B cell (primary cell): ENCODE measurements at places on chromosomes 1 and 21. TPM values are rescaled to one million over a fixed set of nuclear protein-coding genes. Genes with fewer than 3 reads are reported as not detected.

Gene ILDR2
- 0.36 TPM in 1 of 2 replicates, not detected in the other for total RNA-seq

Gene TEDDM1
- total RNA-seq = not detected in 2 replicates

Gene A3GALT2
- not detected in 2 replicates for total RNA-seq

Gene SFN
- total RNA-seq = 0.34 and 0.46 TPM in 2 replicates

Gene SH3D21
- total RNA-seq = 1.8 and 2.6 TPM in 2 replicates

Gene RGS18
- total RNA-seq = not detected in 2 replicates

GRCh38 chr1:237041795-237042525 is at the start of gene RYR2:
TSS of gene RYR2 (plus strand) at chr1:237042184. CDS start at chr1:237042522, 338 bp downstream.
- no peak for DNase-seq
- no peaks in the 10 kb centered on the region for H3K4me1 ChIP-seq
- no peaks in the 10 kb centered on the region for H3K27me3 ChIP-seq
- H3K36me3 ChIP-seq = no peaks in the 10 kb centered on the region
- H3K4me3 ChIP-seq = no peak within 1 kb of the TSS
- no peak within 1 kb of the TSS for H3K27ac ChIP-seq

DNA sequence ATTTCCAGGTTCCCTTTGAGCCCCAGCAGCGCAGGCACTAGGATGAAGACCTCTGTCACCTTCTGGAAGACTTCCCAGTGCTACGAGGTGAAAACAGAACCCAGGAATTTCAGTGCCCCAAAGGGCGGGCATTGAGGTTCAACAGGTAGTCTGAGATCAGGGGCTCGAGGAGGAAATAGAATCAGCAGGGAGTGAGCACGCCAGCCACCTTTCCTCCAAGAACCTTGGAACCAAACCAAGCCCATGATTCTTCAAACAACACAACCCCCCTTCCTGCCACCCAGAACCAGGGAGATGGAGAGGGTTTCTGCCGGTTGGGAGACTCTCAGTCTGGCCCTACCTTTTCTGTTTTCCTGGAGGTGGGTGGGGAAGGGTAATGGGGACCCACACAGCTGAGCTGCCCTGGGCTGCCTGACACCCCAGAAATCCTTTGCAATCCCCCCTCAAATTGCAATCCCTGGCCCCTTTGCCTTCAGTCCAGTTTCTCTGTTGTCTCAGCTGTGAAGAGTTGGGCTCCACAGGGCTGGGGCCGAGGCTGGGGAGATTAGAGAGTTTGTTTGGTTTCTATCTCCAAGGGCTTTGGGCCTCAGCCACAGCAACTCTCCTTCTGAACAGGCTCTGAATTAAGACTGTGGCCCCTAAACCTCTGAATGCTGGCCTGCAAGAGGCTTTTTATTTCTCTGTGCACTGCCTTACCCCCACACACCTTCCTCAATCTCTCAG is 11.9 kb downstream of the SLC41A1 start:
- H3K4me3 ChIP-seq = no peak overlapping the region
- H3K36me3 ChIP-seq = no peaks in the 10 kb centered on the region
- peaks cover 14% of the 10 kb centered on the region for H3K4me1 ChIP-seq
- H3K27ac ChIP-seq = no peak overlapping the region

GRCh38 chr1:27668808-27669723 is 2.9 kb downstream of the IFI6 start:
- no peak overlapping the region for H3K27ac ChIP-seq
- H3K27me3 ChIP-seq = no peaks in the 10 kb centered on the region
- H3K36me3 ChIP-seq = peaks cover 1% of the 10 kb centered on the region
- H3K4me3 ChIP-seq = peak overlapping the region; percentile 28
- peaks cover 24% of the 10 kb centered on the region for H3K4me1 ChIP-seq
- peak; percentile 88 for DNase-seq

DNA sequence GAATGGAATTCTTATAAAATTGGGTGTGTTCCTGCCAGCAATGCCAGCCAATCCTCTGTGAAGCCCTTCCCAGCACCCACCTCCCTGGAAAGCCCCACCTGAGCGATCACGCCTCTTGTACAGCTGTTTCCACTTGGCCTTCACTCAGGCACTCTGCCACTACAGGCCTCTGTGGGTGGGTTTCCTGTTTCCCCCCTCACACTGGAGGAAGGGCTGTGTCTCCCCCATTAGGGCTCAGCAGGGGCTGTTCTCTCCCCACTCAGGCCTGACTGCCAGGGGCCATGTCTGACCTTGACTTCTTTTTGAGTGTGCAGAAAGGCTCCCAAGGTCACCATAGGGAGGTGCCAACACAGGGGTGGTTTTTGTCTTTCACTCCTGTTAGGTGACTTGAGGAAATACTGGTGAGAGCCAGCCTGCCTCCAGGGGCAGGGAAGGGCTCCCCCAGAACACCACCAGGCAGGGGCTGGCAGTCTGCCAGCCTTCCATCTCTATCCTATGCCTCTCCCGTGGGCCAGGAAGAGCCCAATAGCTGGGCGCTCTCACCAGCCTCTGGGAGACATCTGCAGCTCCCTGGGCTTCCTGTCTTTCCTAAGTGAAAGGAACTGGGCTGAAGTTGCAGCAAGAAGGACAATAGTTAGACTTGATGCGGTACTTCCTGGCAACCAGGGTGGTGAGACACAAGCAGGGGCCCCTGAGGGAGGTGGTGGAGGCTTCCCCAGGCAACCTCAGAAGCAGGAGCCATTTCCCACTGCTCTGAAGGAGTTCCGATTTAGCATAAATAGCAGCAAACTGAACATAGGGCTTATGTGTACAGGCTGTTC is 49.1 kb downstream of the ELK4 start:
- H3K36me3 ChIP-seq = no peaks in the 10 kb centered on the region
- H3K27me3 ChIP-seq = peaks cover 5% of the 10 kb centered on the region
- H3K4me1 ChIP-seq = peaks cover 49% of the 10 kb centered on the region
- no peak overlapping the region for H3K4me3 ChIP-seq
- H3K27ac ChIP-seq = no peak overlapping the region

DNA sequence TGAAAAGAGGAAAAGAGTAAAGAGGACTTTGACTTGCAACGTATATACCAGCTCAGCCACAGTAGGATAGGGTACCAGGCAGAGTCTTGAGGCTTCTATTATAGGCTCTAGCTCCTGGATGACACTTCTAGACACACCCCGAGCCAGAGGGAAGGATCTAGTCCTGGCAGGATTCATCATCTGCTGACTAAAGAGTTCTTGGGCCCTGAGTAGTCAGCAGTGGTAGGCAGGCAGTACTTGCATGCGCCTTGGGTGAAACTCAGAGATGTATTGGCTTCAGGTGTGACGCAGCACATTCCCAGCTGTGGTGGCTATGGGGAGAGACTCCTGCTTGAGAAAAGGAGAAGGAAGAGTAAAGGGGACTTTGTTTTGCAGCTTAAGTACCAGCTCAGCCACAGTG is 162.3 kb upstream of the APP start:
- no peak overlapping the region for H3K4me3 ChIP-seq
- H3K27ac ChIP-seq = no peak overlapping the region
- DNase-seq = no peak
- H3K27me3 ChIP-seq = no peaks in the 10 kb centered on the region
- H3K36me3 ChIP-seq = no peaks in the 10 kb centered on the region

GRCh38 chr1:107750364-107750959 is 214.5 kb downstream of the VAV3 start:
- no peak overlapping the region for H3K27ac ChIP-seq
- H3K36me3 ChIP-seq = peaks cover 51% of the 10 kb centered on the region
- no peaks in the 10 kb centered on the region for H3K27me3 ChIP-seq

GRCh38 chr1:153805042-153805745 is 30.0 kb downstream of the SLC27A3 start:
- peaks cover 22% of the 10 kb centered on the region for H3K4me1 ChIP-seq
- no peak overlapping the region for H3K4me3 ChIP-seq
- DNase-seq = peak; percentile 91
- H3K27me3 ChIP-seq = no peaks in the 10 kb centered on the region

DNA sequence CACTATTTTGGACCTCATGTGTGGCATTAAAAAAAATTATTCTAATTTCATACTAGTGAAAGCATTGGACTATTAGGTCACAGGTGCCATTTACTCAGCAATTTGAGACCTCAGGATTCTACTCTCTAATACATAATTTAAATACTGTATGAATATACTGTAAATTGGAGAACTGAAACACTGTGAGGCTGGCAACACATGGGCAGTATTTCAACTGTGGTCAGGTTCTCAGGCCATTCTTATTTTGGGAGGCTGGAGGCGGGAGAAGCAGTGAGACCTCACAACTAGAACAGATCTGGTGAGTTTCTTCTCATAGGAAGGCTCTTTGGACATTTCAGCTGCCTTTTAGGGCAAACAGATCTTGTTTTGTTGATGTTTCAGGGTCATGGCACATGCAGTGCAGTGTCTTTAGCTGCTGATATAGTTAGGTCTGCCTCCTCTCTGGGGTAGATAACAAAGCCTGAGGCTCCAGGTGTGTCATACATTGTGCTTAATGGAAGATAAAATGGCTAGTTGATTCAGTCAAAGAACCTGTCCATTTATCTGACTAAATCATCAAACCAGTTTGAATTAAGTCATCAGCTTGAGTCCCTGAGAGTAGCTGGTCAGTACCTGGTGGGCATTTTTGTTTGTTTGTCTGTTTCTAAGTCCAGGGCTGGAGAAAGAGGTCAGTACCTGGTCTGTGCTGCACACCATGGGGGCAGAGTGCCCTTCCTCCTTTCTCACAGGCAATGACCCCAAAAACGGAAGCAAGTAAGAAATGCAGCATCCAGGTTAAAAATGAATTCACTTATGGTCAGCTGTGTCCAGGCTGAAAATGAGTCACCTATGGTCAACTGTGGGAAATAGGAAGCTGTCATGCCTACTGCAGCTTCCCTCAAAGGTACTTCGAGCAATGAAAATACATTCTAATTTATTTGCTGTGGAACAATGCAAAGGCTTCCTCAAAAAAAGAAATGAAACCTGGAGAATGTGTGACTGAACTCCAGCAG is 216.2 kb downstream of the SDCCAG8 start:
- H3K27me3 ChIP-seq = no peaks in the 10 kb centered on the region
- H3K4me1 ChIP-seq = peaks cover 14% of the 10 kb centered on the region
- H3K4me3 ChIP-seq = no peak overlapping the region
- H3K36me3 ChIP-seq = no peaks in the 10 kb centered on the region

DNA sequence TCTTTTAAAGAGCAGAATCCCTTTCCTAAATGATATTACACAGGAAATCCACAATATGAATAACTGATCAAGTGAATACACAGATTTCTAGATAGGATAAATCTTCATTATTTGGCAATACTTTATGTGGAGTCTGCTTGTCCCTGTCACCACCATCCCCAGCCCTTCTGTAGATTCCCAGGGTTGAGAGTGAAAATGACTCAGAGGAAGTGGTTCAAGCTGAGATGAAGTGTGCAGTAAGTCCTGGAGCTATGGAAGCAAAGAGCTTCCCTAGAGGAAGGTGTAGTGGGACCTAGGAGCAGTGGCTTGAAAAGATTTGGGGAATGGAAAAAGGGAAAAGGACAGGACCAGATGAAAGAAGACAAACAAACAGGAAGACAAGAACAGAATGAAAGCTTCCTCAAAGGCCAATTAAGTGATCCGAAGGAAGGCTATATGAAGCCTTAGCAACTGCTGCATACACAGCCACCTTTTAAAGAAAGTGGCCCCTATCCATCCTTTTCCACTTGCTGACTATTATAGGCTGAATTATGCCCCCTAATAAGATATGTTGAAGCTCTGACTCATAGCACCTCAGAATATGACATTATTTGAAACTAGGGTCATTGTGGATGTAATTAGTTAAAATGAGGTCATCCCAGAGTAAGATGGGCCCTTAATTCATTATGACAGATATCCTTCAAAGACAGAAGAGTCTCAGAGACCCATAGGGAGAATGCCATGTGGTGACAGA is 96.5 kb upstream of the CAMK1G start:
- no peak overlapping the region for H3K4me3 ChIP-seq
- H3K36me3 ChIP-seq = no peaks in the 10 kb centered on the region
- no peak for DNase-seq
- H3K27ac ChIP-seq = no peak overlapping the region
- no peaks in the 10 kb centered on the region for H3K27me3 ChIP-seq
- no peaks in the 10 kb centered on the region for H3K4me1 ChIP-seq

- no peaks in the 10 kb centered on the region for H3K4me1 ChIP-seq
- peaks cover 9% of the 10 kb centered on the region for H3K27me3 ChIP-seq
- no peak overlapping the region for H3K4me3 ChIP-seq
Observed at GRCh38 chr1:67162954-67163353, 3.3 kb upstream of the IL23R start.

DNA sequence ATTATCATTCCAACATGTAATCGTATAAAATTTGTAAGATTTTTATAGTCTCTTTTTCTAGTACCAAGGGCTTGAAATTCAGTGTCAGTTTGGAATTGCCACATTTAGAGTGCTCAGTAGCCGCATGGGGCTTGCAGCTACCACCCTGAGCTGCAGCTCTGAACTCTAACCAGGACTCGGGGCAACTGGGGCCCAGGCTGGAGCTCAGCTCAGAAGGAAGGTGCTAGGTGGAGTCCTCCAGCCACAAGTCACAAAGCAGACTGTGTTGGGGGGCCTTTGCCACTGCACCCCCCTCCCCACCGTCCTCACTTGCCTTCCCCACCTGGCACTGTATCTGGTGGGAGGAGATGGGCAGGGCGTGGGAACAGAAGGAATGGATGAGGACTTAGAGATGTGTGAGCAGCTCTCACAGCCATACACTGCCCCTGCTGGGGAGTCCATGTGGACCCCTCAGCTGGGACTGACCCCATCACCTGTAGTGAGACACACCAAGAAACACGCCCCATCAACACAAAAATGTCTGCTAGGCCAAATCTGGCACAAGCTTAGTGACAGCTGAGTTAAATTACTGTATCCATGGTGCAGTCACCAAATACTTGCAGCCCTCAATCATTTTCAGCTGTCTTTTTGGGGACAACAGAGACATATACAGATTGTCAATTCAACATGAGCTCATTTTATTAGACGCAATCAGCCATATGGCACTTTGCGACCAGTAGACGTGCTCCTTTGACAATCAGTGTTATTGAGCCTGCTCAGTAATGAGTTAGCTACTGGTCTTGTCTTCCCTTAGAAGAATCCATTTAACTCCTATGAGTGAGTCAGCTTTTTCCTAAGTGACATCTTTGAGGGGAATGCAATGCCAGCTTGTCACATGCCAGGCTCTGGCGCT is 241.7 kb upstream of the RAB4A start:
- no peak for DNase-seq
- H3K27ac ChIP-seq = no peak overlapping the region
- H3K27me3 ChIP-seq = no peaks in the 10 kb centered on the region
- H3K4me1 ChIP-seq = peaks cover 7% of the 10 kb centered on the region

DNA sequence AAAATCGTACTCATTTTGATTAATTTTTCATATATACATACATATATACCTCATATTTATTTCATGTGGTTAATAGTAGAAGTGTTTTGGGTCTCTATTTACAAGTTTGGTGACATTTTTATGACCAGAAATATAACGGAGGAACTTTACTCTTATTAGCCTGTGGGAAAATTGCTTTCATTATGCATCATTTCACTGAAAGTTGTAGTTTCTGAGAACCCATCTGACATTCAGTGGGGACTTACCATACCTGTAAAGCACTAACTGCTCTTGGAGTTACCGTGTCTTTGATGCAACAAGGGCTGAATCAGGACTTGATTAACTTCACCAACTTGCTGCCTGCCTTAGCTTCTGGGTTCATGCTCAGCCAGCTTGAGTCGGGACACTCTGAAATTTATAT is 49.9 kb upstream of the ITPKB start:
- no peaks in the 10 kb centered on the region for H3K36me3 ChIP-seq
- no peak overlapping the region for H3K27ac ChIP-seq
- DNase-seq = no peak

DNA sequence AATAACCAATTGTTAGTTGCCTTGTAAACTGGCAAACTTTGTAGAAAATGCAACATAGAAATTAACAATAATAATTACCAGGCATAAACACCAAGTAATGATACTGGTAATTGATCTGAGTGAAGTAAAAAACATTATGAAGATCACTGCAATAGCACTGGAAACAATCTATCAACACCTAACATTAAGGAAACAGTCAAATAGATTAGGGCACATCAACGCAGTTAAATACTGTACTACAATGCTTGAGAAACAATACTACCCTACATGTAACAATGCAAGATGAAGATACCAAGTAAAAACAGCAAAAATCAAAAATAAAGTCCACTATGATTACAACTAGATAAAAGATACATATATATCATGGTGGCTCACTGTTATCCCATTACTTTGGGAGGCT is 16.6 kb downstream of the SYDE2 start:
- no peaks in the 10 kb centered on the region for H3K4me1 ChIP-seq
- H3K4me3 ChIP-seq = no peak overlapping the region
- DNase-seq = no peak
- H3K36me3 ChIP-seq = no peaks in the 10 kb centered on the region
